ENCODE measurements at places on chromosomes 5 and 9. TPM values are rescaled to one million over a fixed set of nuclear protein-coding genes. Genes with fewer than 3 reads are reported as not detected.

Gene SOX30
- 0.16 TPM for total RNA-seq

Gene GLDC
- total RNA-seq = 2.6 TPM

Gene UGT3A1
- not detected for total RNA-seq

Gene C9orf78
- total RNA-seq = 56.7 TPM

Gene LPAR1
- total RNA-seq = 24.6 TPM

Gene TNFSF15
- total RNA-seq = 0.66 TPM

Gene TMC1
- under 0.01 TPM for total RNA-seq

DNA sequence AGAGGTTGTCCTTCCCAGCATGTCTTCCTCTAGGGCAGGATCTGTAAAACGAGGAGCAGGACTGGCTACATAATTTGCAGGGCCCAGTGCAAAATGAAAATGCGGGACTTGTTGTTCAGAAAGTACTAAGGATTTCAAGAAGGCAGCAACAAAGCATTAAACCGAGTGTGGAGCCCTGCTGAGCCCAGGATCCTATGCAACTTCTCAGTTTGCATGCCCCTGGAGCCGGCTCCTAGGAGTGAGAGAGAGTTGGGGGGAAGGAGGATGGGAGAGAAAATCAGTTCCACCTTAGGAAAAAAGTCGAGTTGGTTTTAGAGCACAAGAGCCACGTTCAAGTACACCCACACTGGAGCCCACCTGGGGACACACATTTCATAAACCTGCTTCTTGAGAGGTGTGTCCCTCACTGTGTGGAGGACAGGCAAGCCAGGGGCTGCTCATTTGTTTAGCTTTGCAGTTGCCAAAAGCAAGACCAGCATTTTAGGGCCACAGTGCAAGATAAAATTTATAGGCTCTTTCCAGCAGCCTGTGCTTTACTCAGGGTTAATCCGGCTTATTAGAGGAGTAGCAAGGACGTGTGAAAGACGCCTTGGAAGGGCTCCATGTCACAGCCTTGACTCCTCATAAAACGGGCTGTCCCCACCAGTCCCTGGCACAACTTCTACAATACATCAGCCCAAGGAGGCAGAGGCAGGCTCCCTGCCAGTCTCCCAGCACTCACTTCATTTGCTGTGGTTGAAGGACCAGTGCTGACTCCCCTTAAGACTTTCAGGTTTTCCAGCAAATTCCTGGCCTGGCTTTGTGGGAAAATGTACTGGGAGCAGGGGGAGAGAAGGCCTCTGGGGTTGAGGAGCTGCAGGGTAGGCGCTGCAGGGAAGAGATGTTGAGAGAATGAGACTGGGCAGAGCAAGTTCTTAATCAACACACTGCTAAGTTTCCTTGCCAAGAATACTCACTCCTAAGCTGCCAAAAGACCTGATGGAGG is 159.7 kb upstream of the SEMA6A start:
- H3K27ac ChIP-seq = peak overlapping the region; percentile 49
- no peaks in the 10 kb centered on the region for H3K27me3 ChIP-seq
- peaks cover 6% of the 10 kb centered on the region for H3K4me1 ChIP-seq
- H3K36me3 ChIP-seq = no peaks in the 10 kb centered on the region
- no peak for DNase-seq
- no peak overlapping the region for H3K4me3 ChIP-seq

GRCh38 chr5:52956014-52956413 is 33.1 kb upstream of the ITGA2 start:
- no peaks in the 10 kb centered on the region for H3K4me1 ChIP-seq
- H3K27me3 ChIP-seq = no peaks in the 10 kb centered on the region
- no peaks in the 10 kb centered on the region for H3K36me3 ChIP-seq
- no peak overlapping the region for H3K4me3 ChIP-seq

GRCh38 chr9:70883056-70883455 is 238.4 kb downstream of the TRPM3 start:
- no peaks in the 10 kb centered on the region for H3K27me3 ChIP-seq
- H3K36me3 ChIP-seq = no peaks in the 10 kb centered on the region
- no peaks in the 10 kb centered on the region for H3K4me1 ChIP-seq
- DNase-seq = no peak

DNA sequence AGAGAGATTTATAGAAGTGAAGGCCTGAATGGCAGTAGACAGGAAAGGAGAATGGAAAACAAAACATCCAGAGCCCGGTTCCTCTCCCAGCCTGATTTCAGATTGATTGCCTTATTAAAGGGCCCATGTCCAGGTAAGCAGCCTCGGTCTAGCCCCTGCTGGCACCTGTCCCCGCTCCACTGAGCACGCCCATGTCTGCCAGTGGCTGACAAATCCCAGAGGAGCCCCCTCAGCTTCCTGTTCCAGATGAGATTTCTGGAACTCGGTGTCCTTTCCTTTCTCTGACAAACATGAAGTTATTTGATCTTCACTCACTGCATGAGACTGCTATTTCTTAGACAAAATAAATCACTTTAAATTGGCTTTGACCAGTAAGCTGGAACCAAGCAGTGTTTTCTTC is 187.0 kb upstream of the ADCY2 start:
- no peaks in the 10 kb centered on the region for H3K27me3 ChIP-seq
- no peaks in the 10 kb centered on the region for H3K4me1 ChIP-seq
- peak overlapping the region; percentile 50 for H3K27ac ChIP-seq
- no peak overlapping the region for H3K4me3 ChIP-seq
- no peak for DNase-seq

GRCh38 chr5:1335540-1336095 is 9.3 kb downstream of the CLPTM1L start:
- peaks cover 12% of the 10 kb centered on the region for H3K36me3 ChIP-seq
- no peaks in the 10 kb centered on the region for H3K4me1 ChIP-seq
- H3K27ac ChIP-seq = no peak overlapping the region
- DNase-seq = no peak
- H3K4me3 ChIP-seq = no peak overlapping the region

- no peaks in the 10 kb centered on the region for H3K4me1 ChIP-seq
- H3K36me3 ChIP-seq = no peaks in the 10 kb centered on the region
- H3K27me3 ChIP-seq = no peaks in the 10 kb centered on the region
- no peak overlapping the region for H3K27ac ChIP-seq
Measured at GRCh38 chr9:126198854-126199253, 127.8 kb upstream of the MVB12B start.

DNA sequence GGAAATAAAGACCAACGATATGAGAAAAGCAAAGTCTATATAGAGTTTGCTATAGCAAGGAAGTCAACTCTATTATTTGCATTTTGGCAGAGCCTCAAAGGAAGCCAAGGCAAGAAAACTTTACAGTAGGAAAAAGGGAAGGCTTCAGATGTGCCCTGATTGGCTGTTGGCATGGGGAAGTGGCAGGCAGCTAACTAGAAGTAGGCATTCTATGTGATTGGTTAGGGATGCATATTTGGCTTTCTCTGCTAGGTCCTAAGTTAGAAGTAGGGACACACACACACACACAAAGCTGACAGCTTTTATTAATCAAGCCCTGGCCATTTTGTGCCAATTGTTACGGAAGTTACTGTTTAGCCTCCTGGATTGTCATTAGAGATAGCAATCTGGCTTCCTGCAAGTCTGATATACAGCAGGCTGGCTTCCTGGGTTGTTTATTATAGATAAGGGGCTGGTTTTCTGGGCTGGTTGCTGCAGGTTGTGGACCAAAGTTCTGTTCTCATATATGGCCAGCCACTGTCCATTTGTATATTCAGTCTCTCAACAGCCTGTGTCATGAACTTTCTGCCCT is 308.1 kb upstream of the GRAMD2B start:
- H3K4me3 ChIP-seq = no peak overlapping the region
- no peak for DNase-seq
- no peaks in the 10 kb centered on the region for H3K27me3 ChIP-seq
- no peaks in the 10 kb centered on the region for H3K4me1 ChIP-seq

GRCh38 chr9:118618084-118618483 is 751.2 kb downstream of the BRINP1 start:
- H3K36me3 ChIP-seq = no peaks in the 10 kb centered on the region
- H3K4me1 ChIP-seq = no peaks in the 10 kb centered on the region
- H3K27ac ChIP-seq = no peak overlapping the region
- no peaks in the 10 kb centered on the region for H3K27me3 ChIP-seq

DNA sequence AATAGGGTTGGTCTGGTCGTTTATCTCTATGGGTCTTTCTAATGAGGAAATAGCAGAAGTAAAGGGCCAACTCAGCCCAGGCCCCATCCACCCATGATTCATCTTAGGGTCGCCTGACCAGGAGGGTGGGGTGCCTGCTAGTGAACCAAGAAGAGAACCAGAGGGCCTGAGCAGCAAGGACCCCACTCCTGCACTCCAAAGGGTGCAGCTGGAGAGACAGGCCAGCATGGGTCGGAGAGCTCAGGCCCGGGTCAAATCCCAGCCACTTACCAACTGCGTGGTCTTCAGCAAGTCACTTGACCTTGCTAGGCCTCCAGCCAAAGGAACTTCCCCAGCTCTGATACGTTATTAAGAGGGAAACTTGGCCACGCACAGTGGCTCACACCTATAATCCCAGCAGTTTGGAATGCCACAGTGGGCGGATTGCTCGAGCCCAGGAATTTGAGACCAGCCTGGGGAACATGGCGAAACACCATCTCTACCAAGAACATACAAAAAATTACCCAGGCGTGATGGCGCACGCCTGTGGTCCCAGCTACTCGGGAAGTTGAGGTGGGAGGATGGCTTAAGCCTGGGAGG is 4.3 kb downstream of the BBLN start:
- DNase-seq = no peak
- peaks cover 4% of the 10 kb centered on the region for H3K36me3 ChIP-seq
- H3K27ac ChIP-seq = peak overlapping the region; percentile 38
- H3K4me1 ChIP-seq = no peaks in the 10 kb centered on the region
- no peaks in the 10 kb centered on the region for H3K27me3 ChIP-seq

- no peak overlapping the region for H3K27ac ChIP-seq
- H3K4me3 ChIP-seq = no peak overlapping the region
- H3K27me3 ChIP-seq = no peaks in the 10 kb centered on the region
- no peak for DNase-seq
- H3K4me1 ChIP-seq = no peaks in the 10 kb centered on the region
- H3K36me3 ChIP-seq = no peaks in the 10 kb centered on the region
Measured at GRCh38 chr5:133324926-133325325, 273.1 kb downstream of the HSPA4 start.

GRCh38 chr9:353077-353476 is 138.4 kb downstream of the DOCK8 start:
- DNase-seq = no peak
- no peak overlapping the region for H3K4me3 ChIP-seq
- no peak overlapping the region for H3K27ac ChIP-seq

DNA sequence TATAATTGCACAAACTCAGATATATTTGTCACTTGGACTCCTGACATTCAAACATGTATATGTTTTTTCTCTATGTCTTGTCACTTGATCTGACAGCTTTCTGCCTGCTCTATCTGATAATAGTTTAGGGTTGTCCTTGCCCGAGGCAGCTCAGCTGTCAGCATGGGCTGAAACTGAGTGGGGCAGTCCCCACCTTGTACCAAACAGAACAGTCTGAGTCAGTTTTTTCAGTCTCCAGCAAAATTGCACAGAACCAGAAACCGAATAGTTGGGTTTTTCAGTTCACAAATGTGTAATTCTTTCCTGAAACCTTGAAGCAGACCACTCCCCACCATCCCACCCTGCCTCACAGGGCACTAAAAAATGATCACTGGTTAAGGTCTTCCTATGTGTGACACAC is 9.5 kb upstream of the HAND1 start:
- H3K36me3 ChIP-seq = no peaks in the 10 kb centered on the region
- no peak overlapping the region for H3K27ac ChIP-seq
- H3K4me1 ChIP-seq = no peaks in the 10 kb centered on the region
- no peak for DNase-seq
- no peak overlapping the region for H3K4me3 ChIP-seq
- peaks cover 81% of the 10 kb centered on the region for H3K27me3 ChIP-seq

- H3K36me3 ChIP-seq = no peaks in the 10 kb centered on the region
- no peaks in the 10 kb centered on the region for H3K4me1 ChIP-seq
- H3K27ac ChIP-seq = peak overlapping the region; percentile 89
- peak; percentile 64 for DNase-seq
- H3K27me3 ChIP-seq = no peaks in the 10 kb centered on the region
Measured at GRCh38 chr9:4297151-4297785, 2.6 kb downstream of the GLIS3 start.

GRCh38 chr9:135663857-135664256 is 748 bp downstream of the LCN9 start:
- H3K27ac ChIP-seq = no peak overlapping the region
- no peaks in the 10 kb centered on the region for H3K4me1 ChIP-seq
- H3K4me3 ChIP-seq = no peak overlapping the region
- DNase-seq = no peak

- no peaks in the 10 kb centered on the region for H3K36me3 ChIP-seq
- no peaks in the 10 kb centered on the region for H3K4me1 ChIP-seq
- peaks cover 25% of the 10 kb centered on the region for H3K27me3 ChIP-seq
- H3K4me3 ChIP-seq = no peak overlapping the region
Measured at GRCh38 chr5:1152156-1152555, 40.3 kb upstream of the SLC12A7 start.

GRCh38 chr5:157555037-157555640 is 20.4 kb downstream of the ADAM19 start:
- H3K4me3 ChIP-seq = no peak overlapping the region
- H3K27ac ChIP-seq = no peak overlapping the region
- no peak for DNase-seq
- H3K36me3 ChIP-seq = no peaks in the 10 kb centered on the region

- H3K4me3 ChIP-seq = no peak overlapping the region
- no peak for DNase-seq
Measured at GRCh38 chr9:95726756-95727155, 148.7 kb upstream of the ERCC6L2 start.

- no peaks in the 10 kb centered on the region for H3K36me3 ChIP-seq
- H3K4me1 ChIP-seq = no peaks in the 10 kb centered on the region
- no peaks in the 10 kb centered on the region for H3K27me3 ChIP-seq
- no peak for DNase-seq
Measured at GRCh38 chr5:2719332-2719731, 32.1 kb downstream of the IRX2 start.

GRCh38 chr5:17223367-17224185 is 6.1 kb downstream of the BASP1 start:
- H3K4me3 ChIP-seq = no peak overlapping the region
- no peaks in the 10 kb centered on the region for H3K4me1 ChIP-seq
- DNase-seq = no peak
- H3K27ac ChIP-seq = no peak overlapping the region

GRCh38 chr5:114174837-114175236 is 187.0 kb upstream of the KCNN2 start:
- H3K4me1 ChIP-seq = no peaks in the 10 kb centered on the region
- no peak overlapping the region for H3K27ac ChIP-seq
- no peak for DNase-seq
- H3K36me3 ChIP-seq = no peaks in the 10 kb centered on the region
- no peak overlapping the region for H3K4me3 ChIP-seq

DNA sequence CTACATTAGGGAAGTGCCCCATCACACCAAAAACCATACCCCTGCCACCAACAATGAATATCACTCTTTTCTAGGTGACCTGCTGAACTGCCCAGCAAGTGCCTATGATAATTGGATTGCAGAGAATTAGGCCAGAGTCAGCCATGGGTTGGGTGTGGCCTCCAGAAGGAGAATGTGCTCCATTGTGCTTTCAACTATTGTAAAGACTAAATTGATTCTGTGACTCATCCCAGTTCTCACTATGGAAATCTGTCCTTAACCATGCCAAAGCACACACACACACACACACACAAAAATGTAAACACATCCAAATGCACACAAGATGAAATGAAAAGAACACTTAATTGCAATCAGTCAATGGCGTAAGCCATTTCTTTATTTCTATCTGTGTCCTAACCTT is 25.7 kb downstream of the DRD1 start:
- DNase-seq = no peak
- no peak overlapping the region for H3K27ac ChIP-seq
- no peaks in the 10 kb centered on the region for H3K36me3 ChIP-seq
- H3K4me1 ChIP-seq = no peaks in the 10 kb centered on the region
- no peak overlapping the region for H3K4me3 ChIP-seq
- H3K27me3 ChIP-seq = no peaks in the 10 kb centered on the region
